ENCODE measurements at places on chromosomes 3 and 15. TPM values are rescaled to one million over a fixed set of nuclear protein-coding genes. Genes with fewer than 3 reads are reported as not detected.

GADL1 gene
- 0.61 TPM for total RNA-seq

PLA2G4E gene
- not detected for total RNA-seq

GOLGA8Q gene
- 1.8 TPM for total RNA-seq

DAZL gene
- total RNA-seq: not detected

DNA sequence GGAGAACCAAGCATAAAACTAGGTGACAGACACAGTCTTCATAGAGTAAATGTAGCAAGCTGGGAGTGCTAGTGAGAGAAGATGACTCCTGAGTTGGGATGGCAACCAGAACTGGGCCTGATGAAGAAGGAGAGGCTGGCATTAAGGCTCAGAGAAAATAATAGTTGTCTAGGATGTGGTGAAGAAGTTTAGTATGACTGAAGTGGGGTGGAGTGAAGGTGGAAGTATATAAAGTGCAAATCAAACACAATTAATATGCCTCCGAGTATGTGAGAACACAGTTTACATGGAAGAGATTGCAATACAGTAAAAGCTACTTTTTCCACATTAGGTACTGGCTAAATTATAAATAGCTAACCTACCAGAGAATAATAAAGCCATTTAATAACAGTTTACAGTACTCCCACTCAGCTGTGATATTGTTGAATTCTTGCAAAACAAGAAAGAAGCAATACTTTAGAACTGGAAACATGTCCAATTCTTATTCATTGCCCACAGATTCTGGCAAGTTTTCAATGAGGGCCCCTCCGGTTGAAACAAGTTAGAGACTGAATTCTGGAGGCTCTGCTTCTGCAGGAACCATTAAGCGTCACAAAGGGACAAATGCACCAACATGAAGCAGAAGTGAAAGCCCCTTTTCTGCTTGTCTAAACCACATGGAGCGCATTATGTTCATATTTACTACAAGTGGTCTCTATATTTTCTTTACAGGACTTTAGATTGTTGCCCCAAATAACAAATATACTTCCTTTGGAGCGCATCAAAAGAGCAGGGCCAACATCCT is 243.7 kb downstream of the SLC9A9 start:
- DNase-seq: no peak

DNA sequence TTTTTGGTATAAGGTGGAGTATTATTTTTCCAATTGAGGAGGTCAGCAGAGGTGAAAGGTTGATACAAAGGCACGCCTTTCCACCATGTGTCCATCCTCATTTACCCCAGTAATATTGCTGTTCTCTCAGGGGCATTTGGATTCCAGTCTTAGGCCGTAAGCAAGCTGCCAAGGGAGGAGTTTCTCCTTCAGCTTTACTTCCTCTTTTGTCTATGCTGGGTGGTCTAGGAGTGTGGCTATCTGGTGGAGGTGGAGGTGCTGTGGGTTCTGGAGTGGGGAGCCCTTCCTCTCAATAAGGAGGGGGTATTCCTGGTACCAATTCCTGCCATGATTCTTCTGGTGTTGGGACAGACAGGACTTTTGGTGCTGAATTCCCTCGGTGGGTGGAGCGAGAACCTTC is 340.6 kb downstream of the KCNH8 start:
- DNase-seq: no peak

GRCh38 chr3:171813897-171814460 is 3.7 kb upstream of the PLD1 start:
- no peak for DNase-seq

GRCh38 chr3:51718547-51719409 is 11.9 kb downstream of the GRM2 start:
- DNase-seq: no peak

DNA sequence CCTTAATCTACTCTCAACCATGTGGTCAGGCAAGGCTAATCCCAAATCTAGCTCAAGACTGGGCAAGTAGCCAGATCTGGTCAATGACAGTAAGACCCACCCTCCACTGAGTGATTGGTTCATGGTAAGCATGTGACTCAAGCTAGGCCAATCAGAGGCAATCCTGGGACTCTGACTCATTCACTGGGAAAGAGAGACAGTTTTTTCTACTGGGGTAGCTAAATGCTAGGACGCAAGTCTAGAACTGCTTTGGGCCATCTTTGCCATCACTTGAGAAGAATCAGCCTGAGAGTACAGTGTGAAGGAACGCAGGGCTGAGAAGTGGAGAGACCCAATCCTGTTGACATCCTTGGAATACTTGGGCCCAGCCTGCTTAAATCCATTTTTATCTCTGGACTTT is 9.4 kb upstream of the RAD18 start:
- DNase-seq: no peak

GRCh38 chr15:81480645-81481053 is 106.6 kb upstream of the TMC3 start:
- DNase-seq: peak; percentile 95

DNA sequence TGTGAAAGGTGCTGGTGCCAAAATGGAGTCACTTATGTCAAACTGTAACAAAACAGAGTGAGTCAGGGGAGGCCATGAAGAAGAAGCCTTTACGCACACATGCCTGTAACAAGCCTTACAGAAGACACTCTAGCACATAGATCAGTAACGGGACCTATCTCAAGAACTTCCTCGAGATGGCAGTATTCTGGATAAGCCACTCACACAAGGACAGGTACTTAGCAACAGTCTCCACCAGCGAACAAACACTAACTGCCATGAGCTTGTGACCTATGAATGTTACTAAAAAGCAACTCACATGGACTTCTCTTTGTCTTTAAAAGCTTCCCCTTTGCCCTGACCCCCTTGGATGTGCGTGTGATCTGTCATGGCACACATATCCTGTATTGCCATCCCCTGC is 235.1 kb downstream of the CD47 start:
- DNase-seq: no peak

DNA sequence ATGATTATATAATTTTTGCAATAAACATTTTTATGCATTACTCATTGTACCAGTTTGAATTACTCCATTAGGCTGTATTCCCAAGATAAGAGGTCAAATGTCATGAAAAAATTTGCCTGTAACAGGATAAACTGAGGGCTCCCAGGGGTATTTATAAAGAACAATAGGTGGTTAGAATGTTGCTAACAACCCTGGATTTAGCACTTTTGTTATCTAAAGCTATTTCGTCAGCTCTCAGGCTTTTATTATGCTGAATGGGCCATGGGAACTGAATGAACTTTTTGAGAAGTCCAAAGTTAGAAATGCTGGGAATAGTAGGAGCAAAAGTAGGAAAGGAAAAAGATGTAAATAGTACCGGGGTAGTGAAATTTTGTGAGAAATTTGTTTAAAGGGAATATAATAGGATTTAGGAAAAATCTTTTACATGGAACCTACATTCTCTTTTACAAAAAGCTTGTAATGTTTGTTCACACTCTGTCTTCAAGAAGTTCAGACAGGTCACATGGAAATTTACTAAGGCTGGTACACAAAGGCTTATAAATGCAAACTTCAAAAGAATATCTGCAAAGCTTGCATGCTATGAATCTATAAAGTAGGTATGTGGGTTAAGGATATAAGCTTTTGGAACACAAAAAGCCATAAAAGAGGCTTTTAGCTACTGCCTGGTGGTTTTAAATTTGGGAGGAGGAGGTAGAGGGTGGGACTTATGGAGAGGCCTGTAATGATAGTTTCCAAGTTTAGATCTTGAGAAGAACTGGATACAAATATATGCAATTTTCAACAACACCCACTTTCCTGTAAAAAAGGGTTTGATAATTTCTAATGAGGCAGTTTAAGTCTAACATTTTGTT is 445.8 kb upstream of the NAALADL2 start:
- DNase-seq: no peak

GRCh38 chr3:134829721-134830120 is 34.7 kb downstream of the EPHB1 start:
- no peak for DNase-seq

- no peak for DNase-seq
Observed at GRCh38 chr3:172125053-172125452, 85.7 kb downstream of the FNDC3B start.

DNA sequence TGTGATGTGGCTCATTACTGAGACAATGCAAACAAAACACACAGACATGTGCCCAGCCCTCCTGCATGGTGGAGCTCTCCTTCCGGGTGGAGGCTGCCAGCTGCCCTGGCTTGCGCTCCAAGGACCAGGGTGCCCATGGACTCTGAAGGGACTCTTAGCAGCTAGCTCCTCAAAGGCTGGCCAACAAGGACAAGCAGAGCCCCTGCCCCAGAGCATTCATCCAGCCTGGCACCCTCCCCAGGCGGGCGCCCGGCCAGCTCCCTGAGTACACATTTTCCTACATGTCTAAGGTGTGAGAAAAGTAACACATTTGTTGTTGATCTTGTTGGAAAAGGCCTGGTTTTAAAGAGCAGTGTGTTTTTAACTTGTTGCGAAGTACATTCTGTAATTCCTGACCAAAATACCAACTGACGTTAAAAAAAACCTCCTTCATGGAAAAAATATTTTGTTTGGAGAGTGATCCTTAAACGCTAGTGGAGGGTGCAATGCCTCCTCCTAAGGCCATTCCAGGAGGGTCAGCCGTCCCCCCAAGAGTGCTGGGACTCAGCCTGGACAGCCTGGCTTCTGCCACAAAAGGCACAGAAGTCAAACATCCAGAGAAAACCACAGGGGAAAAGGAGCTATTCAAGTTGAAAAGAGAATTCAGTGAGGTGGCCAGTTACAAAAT is 86.9 kb downstream of the KLF15 start:
- peak; percentile 67 for DNase-seq

DNA sequence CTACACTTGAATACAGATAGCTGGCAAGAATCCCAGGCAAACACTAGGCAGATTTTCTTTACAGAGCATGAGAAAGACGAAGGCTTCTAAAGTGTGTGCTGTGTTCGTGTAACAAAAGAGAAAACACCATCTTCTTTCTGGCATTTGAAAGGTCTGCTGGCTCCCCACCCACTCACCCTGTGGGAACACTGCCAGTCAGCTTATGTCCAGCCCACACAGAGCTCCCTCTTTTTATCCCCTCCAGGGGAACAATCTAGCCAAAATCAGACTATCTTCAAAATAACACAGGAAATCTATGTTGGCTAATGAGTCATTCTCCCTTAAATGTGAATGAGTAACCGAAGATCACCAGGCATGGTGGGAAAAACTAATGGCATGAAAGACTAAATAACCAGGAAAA is 45.6 kb upstream of the PAQR5 start:
- DNase-seq: peak; percentile 6

GRCh38 chr15:41025393-41025792 is 72.1 kb downstream of the CHAC1 start:
- DNase-seq: no peak

DNA sequence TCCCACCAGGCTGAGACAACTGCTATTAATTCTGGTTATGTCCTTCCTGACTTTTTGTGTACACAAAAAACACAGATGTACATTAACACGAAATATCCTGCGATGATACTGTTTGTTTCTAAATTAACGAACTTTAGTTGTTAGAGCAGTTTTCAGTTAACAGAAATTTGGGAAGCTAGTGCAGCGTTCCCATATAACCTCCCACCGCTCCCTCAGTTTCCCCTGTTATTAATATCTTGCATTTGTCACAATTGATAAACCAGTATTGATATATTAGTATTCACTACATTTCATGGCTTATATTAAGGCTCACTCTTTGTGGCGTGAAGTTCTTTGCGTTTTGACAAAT is 45.3 kb upstream of the RNU6-1 start:
- no peak for DNase-seq

- no peak for DNase-seq
Observed at GRCh38 chr3:13686367-13687160, 137.6 kb downstream of the FBLN2 start.

DNA sequence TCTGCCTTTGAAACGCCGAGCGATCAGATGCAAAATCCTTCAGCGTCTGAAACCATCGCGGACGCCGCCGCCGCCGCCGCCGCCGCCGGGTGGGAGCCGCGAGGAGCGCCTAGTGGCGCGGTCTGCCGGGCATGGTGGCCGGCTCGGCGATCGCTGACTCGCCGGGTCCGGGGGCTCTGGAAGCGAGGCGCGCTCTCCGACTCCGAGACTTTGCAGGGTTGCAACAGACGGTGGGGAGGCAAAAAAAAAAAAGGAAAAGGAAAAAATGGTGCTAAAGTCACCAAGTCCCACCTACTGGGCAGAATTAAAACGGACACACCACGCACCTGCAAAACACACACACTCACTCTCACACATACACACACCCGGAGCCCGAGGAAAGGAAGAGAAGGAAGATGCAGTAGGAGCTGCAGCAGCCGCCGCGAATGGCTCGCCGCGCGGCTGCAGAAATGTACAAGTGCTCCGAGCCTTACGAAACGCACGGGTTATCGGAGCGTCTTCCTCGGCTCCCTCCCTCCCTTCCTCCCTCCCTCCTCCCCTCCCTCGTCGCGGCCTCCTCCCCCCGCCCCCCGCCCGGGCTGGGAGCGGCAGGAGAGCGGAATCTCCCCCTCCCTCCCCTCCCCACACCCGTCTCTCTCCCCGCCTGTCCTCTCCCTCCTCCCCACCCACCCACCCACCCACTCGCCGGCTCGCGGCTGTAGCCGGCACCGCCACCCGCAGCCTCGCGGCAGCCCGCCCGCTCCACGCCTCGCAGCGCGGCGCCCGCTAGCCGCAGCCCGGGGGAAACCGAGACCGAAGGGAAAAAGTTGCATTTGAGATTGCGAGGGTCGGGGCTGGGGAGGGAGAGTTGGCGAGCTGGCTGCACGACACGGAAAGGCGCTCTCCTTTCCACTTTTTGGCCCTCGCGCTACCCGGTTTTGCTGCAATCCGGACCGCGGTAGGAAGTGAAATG is at the start of gene NTRK3:
Gene NTRK3, minus strand, starts transcription at position 461 of the 952 bp plus-strand sequence. CDS start 586 bp downstream, outside the sequence.
- DNase-seq: peak; percentile 94

GRCh38 chr3:142174559-142174958 is 25.2 kb upstream of the TFDP2 start:
- DNase-seq: no peak

DNA sequence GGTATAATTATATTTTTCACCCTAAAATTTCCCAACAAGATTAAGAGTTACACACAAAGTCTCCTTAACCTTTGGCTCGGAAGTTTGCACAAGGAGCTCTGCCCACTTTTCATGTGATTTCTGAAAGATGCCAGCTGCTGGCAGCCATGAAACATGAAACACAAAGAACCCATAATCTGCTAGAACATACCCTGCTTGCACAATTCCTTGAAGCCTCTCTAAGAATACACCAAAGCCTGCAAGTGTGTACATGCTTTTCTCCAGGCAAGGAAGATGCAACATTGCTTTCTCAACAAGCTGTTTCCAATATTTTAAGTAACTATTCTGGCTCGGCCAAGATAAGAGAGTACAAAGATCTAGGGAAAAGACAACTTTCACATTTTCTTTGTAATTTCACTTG is 182.0 kb upstream of the WNT5A start:
- no peak for DNase-seq

- no peak for DNase-seq
Observed at GRCh38 chr15:51232581-51232980, 105.8 kb downstream of the CYP19A1 start.

Data from spinal cord (tissue), 10 donors.